NCI-H187 treated with DMSO at 0.1 percent for 48 hours (cell line): ENCODE measurements at places on chromosomes 13 and 19.

- no peak for DNase-seq
These were observed 2.1 kb downstream of the ANKRD27 start for GRCh38 chr19:32672841-32673240.

GRCh38 chr13:47334173-47334572 lies 437.3 kb upstream of the HTR2A start:
- no peak for DNase-seq

- no peak for DNase-seq
These were observed 10.0 kb downstream of the CALM3 start for GRCh38 chr19:46610851-46611770.

DNA sequence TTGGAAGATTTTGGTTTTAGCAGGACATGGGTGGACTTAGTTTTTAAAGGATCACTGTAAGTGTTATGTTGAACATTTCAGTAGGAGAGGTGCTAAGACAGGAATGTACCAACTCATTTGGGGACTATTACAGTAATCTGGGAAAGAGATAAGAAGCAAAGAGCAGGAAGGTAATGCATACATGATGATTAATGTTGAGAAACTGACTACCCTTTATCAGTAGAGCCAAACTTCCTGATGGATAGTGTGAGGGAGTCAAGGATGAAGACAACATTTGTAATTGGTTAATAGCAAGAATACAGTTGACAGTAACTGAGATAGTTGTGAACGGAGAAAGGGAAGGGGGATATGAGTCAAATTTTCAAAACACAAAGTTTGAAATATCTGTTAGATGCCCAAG lies 421.9 kb upstream of the PRR20A start:
- no peak for DNase-seq

DNA sequence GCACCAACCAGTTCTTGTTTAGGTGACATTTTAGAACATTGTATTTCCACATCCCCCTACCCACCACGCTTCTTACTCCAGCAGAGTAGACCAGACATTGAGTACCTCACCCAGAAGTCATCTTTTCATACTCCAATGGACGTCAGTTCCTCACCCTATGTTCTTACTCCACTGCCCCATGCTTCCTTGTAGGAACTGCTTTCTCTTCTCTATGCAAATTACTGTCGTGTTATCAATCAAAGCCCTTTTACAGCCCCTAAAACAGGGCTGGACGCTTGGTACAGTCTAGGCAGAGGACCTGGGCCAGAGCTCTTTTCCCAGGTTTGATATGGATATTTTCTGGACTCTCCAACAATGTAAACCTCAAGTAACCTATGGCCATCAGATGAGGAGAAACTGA lies 58.2 kb downstream of the USP12 start:
- no peak for DNase-seq

- DNase-seq: no peak
These were observed 53.5 kb upstream of the TSC22D1 start for GRCh38 chr13:44629465-44630183.

GRCh38 chr13:83752141-83752540 lies 130.1 kb downstream of the SLITRK1 start:
- no peak for DNase-seq

- DNase-seq: no peak
These were observed 159.6 kb downstream of the FOXO1 start for GRCh38 chr13:40506592-40507446.

DNA sequence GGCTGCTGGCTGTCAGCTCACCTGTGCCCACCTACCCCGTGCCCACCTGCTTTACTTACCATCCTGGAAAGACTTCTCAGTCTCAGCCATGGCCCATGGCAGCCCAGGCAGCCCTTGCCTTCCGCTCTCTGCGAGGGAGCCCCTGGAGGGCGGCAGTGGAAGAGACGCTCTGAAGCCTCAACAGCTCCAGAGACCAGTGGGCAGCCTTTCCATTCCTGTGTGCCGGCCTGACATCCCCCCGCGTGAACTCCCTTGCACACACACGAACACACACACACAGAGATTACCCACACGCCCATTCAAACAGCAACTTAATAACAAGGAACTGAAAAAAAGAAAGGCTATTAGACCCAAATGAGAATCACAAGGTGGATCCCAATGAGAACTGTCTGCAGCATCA lies 14.2 kb upstream of the RASA3 start:
- no peak for DNase-seq

- no peak for DNase-seq
These were observed 4.7 kb upstream of the CYP4F3 start for GRCh38 chr19:15636026-15636425.

DNA sequence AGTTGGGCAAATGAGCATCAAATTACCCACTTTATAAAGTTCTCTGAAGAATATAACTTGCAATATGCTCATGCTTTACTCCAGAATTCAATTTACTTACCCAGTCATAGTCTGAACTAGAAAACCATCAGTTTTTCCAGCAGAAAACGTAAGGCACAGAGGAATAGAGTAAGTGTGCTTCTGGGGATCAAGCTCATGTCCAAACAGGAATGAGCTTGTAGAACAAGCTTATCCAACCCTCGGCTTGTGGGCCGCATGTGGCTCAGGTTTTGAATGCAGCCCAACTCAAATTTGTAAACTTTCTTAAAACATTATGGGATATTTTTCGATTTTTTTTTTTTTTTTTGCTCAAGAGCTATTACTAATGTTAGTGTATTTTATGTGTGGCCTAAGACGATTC lies 308.5 kb upstream of the KLF12 start:
- no peak for DNase-seq

- no peak for DNase-seq
These were observed 47.3 kb downstream of the NFIX start for GRCh38 chr19:13042443-13043130.

GRCh38 chr19:8320564-8321066 lies 560 bp downstream of the NDUFA7 start:
- DNase-seq: no peak

DNA sequence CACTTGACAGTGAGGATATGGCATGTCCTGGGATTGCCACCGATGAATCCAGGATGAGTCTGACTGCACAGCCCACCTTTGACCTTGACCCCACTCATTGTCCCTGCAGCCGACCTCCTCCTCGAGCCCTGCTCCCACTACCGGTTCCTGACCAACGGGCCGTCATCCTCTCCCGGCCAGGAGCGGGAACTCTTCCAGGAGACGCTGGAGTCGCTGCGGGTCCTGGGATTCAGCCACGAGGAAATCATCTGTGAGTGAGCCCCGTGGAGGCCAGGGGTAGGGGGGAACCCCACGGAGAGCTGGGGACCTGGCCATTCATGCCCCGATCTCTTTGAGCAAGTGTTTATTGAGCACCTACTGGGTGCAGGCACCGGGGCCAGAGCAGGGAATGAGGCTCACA lies 28.4 kb downstream of the MYH14 start:
- DNase-seq: no peak

GRCh38 chr19:35251456-35251855 lies 2.7 kb downstream of the LSR start:
- no peak for DNase-seq

GRCh38 chr19:336067-336614 lies 8.5 kb downstream of the MIER2 start:
- no peak for DNase-seq

GRCh38 chr19:51207747-51208146 lies 17.1 kb upstream of the CD33 start:
- DNase-seq: no peak

DNA sequence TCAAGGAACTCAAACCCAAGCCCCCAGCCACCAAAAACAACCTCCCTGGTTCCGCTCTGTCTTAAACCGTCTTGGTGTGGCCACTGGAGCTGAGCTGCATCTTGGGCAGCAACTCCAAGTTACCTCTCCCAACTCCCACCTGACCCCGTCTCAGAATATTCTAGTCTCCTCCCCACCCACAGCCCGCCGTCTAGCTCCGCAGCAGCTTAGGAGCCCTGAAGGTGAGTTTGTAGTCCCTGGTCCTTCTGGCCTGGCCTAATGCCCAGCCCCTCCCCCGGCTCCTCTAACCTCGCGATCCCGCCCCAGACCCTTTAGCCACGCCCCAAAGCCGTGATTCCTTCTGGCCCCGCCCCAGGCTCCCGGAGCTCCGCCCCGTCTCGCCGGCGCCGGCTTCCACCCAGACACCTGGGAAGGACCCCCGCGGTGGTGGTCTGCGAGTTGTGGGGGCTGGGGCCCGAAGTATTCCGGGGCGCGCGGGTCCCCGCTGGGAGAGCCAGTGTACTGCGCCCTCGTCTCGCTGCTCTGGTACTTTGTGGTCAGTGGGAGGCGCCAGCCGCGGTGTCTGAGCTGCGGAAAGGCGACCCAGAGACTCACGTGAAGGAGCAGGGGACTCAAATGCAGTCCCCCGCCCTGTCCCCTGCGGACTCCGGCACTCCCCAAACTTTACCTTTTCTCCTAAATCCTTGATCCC lies 2.5 kb upstream of the LHB start:
- peak; percentile 26 for DNase-seq

- DNase-seq: no peak
These were observed 189.1 kb downstream of the FGF14 start for GRCh38 chr13:102212729-102213128.

DNA sequence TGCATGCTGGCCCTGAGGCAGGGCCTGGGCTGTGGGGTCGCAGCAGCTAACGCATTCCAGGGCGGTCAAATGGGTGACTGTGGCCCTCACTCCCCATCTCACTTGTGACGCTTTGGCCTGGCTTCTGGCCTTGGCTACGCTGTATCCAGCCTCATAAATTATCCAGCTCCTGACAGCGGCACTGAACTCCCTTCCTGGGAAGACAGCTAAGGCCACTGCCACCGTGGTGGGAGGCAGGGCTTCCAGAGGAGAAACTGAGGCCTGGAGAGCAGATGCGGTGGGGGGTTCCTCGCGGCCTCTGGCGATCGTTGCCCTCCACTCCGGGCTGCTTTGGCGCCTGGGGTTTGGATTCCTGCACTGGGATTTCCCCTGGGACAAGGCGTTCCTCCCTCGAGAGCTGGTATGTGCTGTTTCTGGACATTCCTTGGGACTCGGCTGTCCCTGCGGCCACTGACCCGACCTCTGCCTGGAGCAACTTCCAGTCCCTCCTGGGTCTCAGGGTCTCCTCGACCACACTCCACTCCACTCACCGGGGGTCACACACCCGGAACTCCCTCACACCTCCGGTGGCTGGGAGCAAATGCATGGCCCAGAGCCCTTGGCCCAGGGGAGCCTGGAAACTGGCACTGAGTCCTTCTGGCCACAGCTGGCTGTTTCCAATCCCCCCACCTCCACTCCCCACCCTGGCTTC lies 3.4 kb downstream of the TBXA2R start:
- no peak for DNase-seq

DNA sequence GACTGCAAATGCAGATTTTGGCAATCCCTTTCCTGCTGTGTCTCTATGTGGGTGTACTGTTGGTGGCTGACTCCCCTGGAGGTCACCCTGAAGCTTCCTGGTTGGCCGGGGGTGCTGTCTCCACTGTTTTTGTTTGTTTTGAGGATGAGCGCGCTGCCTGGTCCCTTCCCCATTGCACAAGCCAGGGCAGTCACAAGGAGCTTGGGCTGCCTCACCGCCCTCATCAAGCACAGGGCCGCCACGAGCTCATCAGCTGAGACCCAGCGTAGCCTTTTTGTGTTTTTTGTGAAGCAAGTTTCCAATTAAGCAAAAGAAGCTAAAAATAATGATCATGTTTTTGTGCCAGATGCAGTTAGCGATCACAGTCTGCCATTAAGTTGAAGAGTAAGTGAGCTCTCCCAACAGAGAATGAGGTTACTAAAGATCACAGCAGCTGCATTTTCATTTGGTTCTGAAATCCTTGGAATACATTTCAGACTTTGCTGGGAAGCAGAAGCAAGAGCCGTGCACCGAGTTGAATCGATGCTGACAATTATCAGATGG lies 57.8 kb downstream of the GGACT start:
- no peak for DNase-seq

- DNase-seq: no peak
These were observed 8.1 kb upstream of the SDHAF1 start for GRCh38 chr19:35986664-35987570.

DNA sequence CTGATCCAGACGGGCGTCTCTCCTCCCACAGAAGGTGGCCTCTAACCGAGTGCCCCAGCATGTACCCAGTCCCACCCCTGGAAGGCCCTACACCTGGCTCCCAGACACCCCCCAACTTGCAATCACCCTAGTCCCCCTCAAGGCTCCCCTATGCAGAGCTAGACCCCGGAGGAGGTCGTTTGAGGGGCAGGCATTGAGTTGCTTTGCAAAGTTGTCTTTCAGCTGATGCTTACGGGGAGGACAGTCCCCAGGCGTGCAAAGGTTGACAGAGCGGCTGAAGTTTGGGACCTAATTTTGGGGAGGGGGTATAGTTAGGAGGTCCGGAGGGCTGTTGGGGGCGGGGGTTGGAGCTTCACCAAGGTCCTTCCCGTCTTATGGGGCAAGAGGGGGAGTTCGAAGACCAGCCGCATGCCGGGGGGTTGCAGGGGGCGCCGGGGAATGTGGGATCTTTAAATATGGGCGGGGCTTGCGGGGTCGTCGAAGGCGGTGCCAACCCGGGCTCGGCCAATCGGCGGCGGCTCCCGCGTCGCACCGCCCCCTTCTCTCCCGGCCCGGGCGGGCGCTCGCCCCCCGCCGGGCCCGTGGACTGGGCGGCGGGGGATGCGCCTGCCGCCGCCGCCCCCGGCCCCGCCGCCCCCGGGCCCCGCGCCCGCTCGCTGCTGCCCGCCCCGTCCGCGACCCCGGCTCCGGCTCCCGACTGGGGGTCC lies at the start of gene KCNN1:
Gene KCNN1, plus strand, starts transcription at position 558 of the 707 bp plus-strand sequence. CDS start 6,782 bp downstream, outside the sequence.
- DNase-seq: no peak

DNA sequence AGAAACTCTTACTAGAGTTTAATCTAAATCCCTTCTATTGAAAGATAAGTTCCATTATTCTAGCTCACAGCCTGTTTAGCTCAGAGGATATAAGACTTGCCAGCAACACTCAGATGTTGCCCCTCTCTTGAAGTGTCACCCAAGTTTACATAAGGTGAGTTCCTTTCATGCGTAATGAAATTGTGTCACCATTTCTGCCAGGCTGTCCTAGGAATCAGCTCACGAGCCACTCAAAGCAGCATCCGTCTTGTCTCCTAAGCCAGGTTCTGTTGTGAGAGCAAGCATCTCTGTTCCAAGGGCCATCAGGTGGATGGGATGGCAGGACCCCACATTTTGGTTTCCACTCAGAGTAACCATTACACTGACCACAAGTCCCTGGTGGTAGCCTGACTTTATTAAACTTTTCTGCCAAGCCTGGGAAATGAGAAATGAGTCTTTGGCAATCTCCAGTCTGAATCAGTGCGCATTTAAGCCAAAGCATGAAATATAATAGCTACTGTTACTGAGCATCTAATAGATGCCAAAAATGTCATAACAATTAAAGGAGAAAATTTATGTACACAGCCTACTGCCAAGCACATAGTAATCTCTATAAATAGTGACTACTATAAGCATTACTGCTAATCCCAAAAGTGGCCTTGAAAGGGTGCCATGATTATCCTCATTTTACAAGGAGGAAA lies 179.6 kb upstream of the MIR17HG start:
- DNase-seq: no peak

DNA sequence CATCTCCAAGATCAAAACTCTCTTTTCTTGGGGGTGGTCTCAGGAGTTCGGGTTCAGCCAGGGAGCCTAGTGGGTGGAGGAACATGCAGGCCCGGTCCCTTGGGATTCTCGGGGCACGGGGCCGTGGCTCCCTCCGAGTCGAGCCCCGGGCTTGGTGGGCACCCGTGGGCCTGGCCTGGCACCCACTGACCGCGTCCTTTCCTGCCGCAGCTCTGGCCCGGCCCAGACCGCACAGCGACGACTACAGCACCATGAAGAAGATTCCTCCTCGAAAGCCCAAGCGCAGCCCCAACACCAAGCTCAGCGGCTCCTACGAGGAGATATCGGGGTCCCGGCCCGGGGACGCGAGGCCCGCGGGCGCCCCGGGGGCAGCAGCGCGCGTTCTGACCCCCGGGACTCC lies 510.6 kb downstream of the MYO16 start:
- DNase-seq: no peak
